ENCODE measurements at places on chromosomes 6 and 20.
A peak's percentile ranks its signal among the peaks of the same experiment; 100 is the strongest.

DNA sequence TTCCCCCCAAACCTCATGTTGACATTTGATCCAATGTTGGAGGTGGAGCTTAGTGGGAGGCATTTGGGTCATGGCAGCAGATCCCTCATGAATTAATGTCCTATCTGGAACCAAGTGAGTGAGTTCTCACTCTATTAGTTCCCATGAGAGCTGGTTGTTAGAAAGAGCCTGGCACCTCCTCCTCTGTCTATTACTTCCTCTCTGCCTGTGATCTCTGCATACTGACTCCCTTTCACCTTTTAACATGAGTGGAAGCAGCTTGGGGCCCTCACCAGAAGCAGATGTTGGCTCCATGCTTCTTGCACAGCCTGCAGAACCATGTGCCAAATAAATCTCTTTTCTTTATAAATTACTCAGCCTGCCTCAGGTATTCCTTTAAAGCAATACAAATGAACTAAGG lies 127.3 kb upstream of the RALGAPA2 start:
- no peak for DNase-seq

- DNase-seq, result peak; percentile 22
These were observed 235.8 kb downstream of the EPHA7 start for GRCh38 chr6:93183531-93183972.

DNA sequence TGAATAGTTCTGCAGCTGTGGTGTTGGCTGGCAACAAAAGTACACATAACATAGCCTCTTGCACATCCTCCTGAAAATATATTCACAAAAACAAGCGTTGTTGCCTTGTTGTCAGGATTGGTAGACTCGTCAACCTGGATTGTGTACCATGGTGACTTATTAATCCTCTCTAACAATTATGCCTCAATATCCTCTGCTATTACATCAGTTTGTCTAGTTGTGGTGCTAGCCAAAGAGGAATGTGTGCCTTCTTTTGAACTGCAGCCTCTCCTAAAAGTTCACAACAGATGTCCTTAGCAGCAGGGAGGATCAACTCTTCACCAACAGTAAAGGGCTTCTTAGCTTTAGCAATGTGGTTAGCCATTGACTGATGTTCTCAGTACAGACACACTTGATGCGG lies 3.6 kb upstream of the SF3B5 start:
- DNase-seq, result no peak

GRCh38 chr6:33589392-33589730 lies 9.3 kb upstream of the BAK1 start:
- DNase-seq, result no peak

DNA sequence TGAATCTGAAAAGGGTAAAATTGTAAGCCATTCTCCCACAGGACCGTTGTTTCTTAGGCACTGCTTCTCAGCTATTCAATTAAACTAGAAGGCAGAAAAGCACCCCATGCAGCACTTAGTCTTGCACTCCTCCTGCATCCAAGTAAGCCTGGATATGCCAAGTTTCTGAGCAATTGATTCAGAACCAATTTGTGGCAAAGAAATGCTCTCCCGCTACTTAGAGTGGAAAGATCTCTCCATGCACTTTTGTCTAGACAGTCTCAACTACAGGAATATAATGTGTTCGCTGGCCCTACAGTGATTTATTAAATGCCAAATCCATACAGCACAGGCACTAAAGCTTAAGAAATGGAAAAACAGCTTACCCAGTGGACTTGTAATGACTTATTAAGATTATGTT lies 338.5 kb downstream of the HACE1 start:
- DNase-seq, result no peak

GRCh38 chr6:113828984-113829695 lies 28.0 kb upstream of the MARCKS start:
- no peak for DNase-seq

- no peak for DNase-seq
These were observed 132.9 kb downstream of the AIG1 start for GRCh38 chr6:143193571-143194094.

- DNase-seq, result peak; percentile 73
These were observed 247.9 kb downstream of the CDH4 start for GRCh38 chr20:61499859-61500554.

- no peak for DNase-seq
These were observed 40.4 kb downstream of the SCAF8 start for GRCh38 chr6:154773610-154774089.

DNA sequence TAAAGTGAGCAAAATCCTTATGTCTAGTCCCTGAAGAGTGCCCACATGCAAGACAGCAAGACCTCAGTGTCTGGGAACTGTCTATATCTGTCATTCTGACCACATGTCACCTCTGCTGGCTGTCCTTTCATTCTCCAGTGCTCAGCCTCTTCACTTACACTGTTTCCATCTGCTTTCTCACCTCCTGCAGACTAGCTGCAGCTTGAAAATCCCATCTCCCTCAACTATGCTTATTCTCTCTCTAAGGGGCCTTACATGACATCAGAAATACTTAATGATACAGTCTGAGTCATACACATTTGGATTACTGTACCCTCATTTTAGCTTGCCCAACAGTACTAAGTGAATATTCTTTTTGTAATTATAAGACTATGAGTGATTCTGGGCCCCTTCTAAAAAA lies 587.8 kb downstream of the EPM2A start:
- peak; percentile 38 for DNase-seq

DNA sequence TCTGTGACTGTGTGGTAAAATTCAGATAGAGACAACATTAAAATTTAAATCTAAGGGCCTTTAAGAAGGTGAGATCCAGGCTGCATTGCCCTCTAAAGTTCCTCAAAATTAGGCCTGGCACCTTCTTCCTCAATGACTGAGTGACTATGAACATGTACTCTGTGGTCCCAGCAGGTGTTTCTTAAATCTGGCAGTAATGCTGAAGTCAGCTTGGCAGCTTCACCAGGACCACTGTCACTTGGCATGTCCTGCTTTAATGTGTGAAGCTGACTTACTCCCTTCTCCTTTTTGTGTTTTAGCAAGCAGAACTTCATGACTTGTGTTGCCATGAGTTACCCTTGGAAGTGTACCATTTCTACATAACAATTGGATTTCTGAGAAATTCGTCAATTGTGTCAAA lies 141.7 kb downstream of the NKAIN2 start:
- no peak for DNase-seq

GRCh38 chr6:87289571-87289970 lies 32.8 kb upstream of the SMIM8 start:
- DNase-seq, result no peak

DNA sequence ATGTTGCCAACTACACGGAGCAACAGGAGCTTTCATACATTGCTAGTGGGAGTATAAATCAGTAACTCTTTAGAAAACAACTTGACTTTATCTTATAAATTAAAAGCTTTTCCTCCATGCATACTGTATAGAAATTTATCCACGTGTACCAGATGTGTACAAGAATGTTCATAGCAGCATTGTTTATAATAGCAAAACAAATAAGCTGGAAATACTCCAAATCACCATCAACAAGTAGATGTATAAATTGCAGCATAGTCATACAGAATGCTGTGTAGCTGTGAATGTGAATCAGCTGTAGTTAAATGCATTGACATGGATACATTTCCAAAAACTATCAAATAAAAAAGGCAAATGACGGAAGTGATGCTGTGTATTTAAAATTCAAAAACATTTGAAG lies 6.0 kb downstream of the PSMF1 start:
- DNase-seq, result no peak

GRCh38 chr6:127923135-127923534 lies 22.3 kb upstream of the THEMIS start:
- no peak for DNase-seq

DNA sequence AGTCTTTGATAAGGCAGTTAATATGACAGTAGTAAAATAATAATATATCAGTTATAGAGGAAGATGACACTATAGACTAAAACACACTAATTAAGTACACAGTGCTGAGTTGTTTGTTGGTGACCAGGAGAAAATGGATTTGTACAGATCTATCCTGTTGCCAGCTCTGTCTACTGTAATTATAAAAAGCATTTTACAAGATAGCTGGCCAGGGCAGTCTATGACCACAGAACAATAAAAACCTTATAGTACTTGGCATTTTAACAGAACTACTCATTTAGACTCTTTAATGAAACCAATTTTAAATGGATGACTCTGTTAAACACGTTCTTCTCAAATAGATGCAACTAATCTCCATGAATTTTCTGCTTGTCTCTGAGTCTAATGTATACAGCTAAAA lies 367.5 kb downstream of the BTBD9 start:
- DNase-seq, result no peak

GRCh38 chr6:26457264-26457805 lies 420 bp upstream of the BTN2A1 start:
- no peak for DNase-seq

GRCh38 chr6:14732844-14733757 lies 512.8 kb upstream of the JARID2 start:
- DNase-seq, result peak; percentile 76

DNA sequence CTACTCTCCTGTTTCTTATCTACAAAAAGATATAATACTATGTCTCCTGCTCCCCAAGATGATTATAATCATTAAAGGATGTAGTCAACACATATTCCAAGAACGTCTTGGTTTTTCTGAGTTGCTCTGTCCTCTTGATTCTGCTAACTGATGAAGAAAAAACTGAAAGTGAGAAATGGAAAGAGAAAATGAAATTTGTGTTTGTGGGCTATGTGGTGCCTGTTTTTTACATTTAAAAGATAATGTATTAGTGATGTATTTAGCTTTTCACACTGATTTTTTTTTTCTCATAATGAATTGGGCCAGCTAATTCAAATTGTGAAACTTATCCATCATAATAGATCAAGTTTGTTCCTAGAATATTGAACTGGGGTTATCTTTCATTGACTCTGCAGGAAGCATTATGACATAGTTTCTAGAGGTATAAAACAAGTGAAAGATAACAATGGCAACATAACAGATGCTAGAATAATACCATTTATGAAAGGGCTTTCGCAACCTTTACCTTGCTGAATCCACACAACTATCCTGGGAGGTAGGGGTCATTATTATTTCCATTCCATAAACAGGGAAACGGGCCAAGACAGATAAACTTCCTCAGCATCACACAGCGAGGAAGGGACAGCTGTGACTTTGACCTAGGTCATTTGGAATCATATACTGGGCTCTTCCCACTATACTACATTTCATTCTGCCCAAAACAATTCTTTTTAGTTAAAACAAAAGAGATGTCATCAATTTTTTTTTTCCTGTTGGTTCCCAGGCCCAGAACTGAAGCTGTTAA lies 336.7 kb downstream of the GJA1 start:
- DNase-seq, result no peak

- no peak for DNase-seq
These were observed 42.0 kb downstream of the BCAS1 start for GRCh38 chr20:54028276-54029011.

- DNase-seq, result peak; percentile 13
These were observed 188.8 kb downstream of the HIVEP2 start for GRCh38 chr6:142756215-142756630.

- DNase-seq, result no peak
These were observed 30.6 kb upstream of the PHACTR2 start for GRCh38 chr6:143647191-143647590.

GRCh38 chr6:16764188-16764950 lies 3.1 kb upstream of the ATXN1 start:
- peak; percentile 69 for DNase-seq

DNA sequence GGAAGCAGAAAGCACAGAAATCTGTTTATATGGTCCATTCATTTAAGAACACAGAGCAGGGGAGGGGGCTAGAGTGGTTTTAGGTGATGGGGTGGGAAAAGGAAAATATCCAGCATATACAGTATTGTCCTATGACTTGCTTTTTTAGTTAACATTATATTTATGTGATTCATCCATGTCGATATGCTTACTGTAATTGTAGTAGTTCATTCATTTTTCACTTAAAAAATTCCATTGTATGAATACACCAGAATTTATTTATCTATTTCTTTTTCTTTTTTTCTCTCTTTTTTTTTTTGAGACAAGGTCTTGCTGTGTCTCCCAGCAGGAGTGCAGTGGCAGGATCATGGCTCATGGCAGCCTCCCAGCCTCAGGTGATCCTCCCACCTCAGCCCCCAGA lies 9.6 kb upstream of the PRIM2 start:
- DNase-seq, result no peak

GRCh38 chr6:47247227-47247797 lies 62.4 kb downstream of the TNFRSF21 start:
- peak; percentile 47 for DNase-seq

DNA sequence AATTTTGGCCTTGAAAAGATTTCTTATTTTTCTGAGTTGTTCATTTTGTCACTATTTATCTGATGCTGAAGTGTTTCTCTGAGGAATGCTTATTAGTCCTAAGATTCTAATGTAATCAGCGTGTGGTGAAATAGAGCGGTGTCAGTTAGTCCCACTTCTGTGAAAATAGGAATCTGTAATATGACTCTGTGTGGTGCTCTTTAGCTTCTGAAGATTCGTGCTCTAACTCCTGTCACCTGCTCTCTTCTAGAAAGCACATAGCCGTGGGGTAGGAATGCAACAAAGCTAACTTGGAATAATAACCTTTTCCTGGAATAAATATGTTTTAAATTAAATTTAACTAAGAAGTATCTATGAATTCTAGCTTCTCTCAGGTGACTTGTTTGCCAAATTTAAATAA lies 90.4 kb downstream of the BCKDHB start:
- DNase-seq, result no peak

- DNase-seq, result no peak
These were observed 208.4 kb downstream of the MYLK4 start for GRCh38 chr6:2542101-2542857.

- DNase-seq, result no peak
These were observed 26.7 kb upstream of the NNAT start for GRCh38 chr20:37494301-37494700.

DNA sequence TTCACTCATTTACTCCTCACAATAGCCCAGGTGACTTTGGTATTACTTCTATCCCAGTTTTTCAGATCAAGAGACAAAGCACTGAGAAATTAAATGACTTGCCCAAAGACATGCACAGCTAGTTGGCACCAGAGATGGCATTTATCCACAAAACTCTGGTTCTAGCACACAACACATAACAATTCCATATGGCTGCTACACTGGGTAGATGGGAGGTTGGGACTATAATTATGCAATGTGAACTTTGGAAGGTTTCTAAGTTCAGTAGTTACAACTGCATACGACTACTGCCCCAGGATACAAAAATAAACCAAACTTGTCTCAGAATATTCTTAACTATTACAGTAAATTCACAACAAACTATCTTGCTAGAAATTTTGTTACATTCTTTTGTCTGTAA lies 54.2 kb upstream of the MLIP start:
- no peak for DNase-seq

GRCh38 chr6:53744321-53744720 lies 50.5 kb upstream of the LRRC1 start:
- no peak for DNase-seq

DNA sequence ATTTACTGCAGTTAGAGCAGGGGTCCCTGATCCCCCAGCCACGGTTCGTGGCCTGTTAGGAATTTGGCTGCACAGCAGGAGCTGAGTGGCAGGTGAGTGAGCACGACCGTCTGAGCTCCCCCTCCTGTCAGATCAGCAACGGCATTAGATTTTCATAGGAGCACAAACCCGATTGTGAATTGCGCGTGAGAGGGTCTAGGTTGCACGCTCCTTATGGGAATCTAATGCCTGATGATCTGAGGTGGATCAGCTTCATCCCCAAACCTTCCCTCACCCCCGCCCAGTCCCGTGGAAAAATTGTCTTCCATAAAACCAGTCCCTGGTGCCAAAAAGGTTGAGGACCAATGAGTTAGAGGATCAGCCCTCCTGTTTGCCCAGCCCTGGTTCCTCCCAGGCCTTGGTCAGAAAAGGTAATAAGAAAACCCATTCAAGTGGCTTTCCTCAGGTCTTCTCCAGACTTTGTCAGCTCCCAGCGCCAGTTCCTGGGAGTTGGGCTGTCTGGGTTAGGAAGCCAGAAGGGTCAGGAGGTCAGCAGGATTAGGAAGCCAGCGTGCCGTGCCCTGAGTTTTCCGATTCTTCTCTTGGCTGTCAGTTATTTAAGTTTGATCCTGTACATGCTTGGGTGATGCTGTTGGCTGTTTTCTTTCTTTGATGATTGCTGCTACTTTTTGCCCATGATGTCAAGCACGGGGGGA lies 139.9 kb upstream of the PMEPA1 start:
- no peak for DNase-seq
